ENCODE measurements at places on chromosomes 5 and 9.

- DNase-seq: no peak
Measured at GRCh38 chr5:95069948-95070347, 214.9 kb downstream of the MCTP1 start.

DNA sequence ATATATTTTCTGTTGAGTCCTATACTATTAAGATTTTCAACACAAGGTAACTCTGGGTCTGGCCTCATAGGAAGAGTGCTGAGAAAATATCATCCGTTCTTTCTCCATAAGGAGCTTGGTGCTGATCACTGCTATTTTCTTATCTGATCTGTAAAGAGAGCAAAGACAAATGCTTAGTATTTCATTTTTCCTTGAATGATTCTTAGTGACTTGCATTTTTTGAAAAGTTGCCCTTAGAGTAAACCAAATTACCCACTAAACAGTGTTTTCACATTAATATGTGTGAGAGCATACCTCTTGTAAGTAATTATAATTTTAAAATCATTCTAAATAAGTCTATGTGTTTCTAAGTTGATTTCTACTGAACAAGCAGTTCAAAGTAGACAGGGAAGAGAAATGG, 121.3 kb upstream of the CTSV start:
- DNase-seq: no peak

GRCh38 chr5:1038417-1039209, 30.0 kb downstream of the NKD2 start:
- no peak for DNase-seq

DNA sequence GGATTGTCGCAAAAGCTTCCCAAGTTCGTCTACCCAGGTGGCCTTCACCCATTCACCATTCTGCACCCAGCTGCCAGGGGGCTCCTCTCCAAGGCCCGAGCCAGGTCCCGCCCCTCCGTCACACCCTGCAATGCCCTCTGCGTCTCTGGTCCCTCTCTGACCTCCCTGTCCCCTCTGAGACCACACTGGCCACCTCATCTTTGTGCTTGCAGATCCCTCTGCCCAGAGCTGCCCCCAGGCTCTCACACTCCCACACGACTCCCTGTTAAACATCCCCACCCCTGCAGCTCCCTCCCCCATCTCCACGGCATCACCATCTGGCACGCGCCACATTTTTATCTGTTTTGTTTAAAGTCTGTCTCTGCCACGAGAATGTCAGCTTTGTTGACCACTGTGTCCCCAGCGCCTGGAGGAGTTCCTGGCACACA, 243.6 kb downstream of the PBX3 start:
- DNase-seq: peak; percentile 89

Data from NCI-H69 (cell line).